ENCODE measurements at places on chromosomes 1 and 21.
A peak's percentile ranks its signal among the peaks of the same experiment; 100 is the strongest.

- no peak for DNase-seq
These were observed 107.3 kb downstream of the CLEC20A start for GRCh38 chr1:178389441-178389840.

DNA sequence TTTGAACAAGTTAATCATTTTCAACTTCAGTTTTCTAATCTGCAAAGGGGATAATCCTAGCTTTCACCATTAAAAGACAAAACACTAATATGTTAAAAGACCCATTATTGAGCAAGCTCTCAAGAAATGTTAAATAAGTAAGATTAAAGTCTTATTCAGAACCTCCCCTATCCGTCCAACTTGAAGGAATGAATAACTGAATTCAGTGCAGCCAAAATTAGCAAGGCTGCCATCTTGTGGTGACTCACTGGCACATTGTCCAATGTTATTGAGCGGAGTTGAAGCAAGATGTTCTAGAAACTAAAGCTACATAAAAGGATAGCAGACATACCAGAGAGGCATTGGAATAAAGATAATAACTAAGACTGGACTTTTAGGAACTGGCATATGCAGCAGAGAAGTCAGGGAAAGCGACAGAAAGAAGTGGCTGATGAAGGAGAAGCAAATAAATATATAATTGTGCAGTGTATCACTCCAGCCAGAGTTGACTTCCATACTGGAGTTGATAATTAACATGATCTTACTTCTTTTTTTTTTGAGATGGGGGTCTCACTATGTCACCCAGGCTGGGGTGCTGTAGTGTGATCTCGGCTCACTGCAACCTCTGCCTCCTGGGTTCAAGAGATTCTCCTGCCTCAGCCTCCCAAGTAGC is 8.2 kb upstream of the CAP1 start:
- peak; percentile 70 for DNase-seq

GRCh38 chr1:167707942-167708341 is 13.8 kb upstream of the MPZL1 start:
- DNase-seq = no peak

DNA sequence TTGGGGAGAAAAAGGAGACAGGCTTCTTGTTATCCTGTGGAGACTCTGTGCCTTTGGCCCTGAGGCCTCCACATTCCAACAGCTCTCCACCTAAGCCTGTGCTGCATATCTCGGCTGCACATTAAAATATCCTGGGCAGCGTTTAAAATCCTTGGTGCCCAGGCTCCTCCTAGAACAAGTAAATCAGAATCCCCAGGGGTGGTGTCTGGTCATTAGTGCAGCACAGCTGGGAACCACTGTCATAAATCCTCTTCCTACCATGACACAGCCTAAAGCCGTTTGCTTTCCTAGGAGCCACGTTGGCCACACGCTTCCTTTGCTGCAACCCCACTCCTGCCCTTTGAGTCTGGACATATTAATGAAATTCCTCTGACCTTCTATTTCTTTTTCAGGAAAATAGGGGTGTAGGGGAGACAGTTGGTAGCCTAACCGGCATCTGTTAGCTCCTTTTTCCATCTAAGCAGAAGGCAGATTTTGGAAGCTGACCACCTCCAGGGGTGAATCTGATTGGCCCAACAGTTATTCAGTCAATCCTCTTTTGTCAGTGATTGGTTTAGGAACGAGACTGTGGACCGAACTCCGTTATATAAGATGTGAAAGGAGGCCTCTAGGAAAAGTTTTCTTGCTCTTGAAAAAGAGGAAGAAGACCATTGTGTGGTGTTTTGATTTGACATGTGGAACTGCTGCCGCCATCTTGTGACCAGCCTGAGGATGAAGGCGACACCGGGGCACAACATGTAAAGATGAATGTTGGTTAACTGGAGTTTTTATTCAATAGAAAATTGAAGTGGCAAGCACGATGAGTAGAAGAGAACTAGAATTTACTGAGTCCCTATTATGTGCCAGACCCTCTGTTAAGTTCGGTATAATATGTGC is 41.9 kb downstream of the JUN start:
- DNase-seq = no peak

All from CD4-positive, alpha-beta T cell treated with Interleukin-12 subunit alpha and Interleukin-12 subunit beta, for 1 hour (primary cell).